ENCODE measurements at places on chromosomes 13 and 19. TPM values are rescaled to one million over a fixed set of nuclear protein-coding genes. Genes with fewer than 3 reads are reported as not detected.

The TLE6 gene
- 1.3 TPM for total RNA-seq

The GRIN2D gene
- total RNA-seq: 0.26 TPM

The KDELR1 gene
- 71.4 TPM for total RNA-seq

The TUBA3C gene
- total RNA-seq: not detected

The SLITRK1 gene
- total RNA-seq: 0.69 TPM

- DNase-seq: no peak
These were observed 84.0 kb downstream of the GPC5 start for GRCh38 chr13:91482427-91482826.

GRCh38 chr19:40411125-40411842 is 1.9 kb downstream of the PRX start:
- DNase-seq: no peak

DNA sequence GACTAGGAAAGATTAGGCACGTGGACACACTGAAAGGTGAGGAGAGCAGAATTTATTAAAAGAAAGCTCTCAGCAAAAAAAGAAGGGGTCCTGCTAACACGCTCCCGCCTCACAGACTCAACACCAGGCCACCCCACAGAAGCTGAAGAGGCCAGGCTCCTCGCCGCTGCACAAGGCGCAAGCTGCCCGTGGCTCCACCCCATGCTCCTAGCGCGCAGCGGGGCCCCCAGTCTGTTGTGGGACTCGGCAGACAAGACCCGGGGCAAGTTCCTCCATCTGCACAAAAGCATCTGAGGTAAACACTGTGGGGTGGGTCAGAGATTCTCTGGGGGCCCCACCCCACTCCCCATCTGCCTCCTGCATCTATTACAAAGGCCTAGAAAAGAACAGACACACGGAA is 1462.4 kb downstream of the EFNB2 start:
- DNase-seq: no peak

- DNase-seq: no peak
These were observed 30.7 kb downstream of the GATAD2A start for GRCh38 chr19:19436137-19436691.

DNA sequence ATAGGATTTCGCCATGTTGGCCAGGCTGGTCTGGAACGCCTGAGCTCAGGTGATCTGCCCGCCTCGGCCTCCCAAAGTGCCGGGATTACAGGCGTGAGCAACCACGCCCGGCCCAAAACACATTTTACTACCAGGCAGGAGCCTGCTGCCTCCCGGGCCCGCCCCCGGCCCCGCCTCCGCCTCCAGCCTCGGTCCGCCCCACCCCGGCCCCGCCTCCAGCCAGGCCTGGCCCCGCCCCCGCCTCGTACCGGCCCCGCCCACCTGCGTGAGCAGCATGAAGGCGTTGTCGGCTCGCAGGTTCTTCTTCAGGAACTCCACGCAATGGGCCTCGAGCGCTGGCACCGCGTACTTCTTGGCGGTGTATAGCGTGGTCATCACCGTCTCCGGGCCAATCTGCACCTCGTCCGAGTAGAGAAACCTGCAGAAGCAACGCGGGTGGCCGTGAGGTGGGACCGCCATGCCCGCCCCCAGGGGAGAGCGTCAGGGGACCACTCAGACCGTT is 22.7 kb downstream of the BTBD2 start:
- DNase-seq: no peak

DNA sequence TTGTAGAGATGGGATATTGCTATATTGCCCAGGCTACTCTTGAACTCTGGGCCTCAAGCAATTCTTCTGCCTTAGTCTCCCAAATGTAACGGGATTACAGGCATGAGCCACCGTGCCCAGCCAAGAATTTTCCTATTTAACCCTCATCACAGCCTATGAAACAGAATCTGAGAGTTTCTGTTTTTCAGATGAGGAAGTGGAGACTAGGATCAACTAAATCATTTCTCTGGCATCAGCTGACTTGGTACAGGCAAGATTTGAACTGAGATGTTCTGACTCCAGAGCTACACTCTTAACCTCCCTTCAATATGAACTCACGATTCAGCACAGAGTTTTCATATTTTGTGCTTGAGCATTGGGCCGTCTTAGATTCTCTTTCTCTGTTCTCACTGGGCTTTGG is 8.1 kb downstream of the ZNF460 start:
- no peak for DNase-seq

DNA sequence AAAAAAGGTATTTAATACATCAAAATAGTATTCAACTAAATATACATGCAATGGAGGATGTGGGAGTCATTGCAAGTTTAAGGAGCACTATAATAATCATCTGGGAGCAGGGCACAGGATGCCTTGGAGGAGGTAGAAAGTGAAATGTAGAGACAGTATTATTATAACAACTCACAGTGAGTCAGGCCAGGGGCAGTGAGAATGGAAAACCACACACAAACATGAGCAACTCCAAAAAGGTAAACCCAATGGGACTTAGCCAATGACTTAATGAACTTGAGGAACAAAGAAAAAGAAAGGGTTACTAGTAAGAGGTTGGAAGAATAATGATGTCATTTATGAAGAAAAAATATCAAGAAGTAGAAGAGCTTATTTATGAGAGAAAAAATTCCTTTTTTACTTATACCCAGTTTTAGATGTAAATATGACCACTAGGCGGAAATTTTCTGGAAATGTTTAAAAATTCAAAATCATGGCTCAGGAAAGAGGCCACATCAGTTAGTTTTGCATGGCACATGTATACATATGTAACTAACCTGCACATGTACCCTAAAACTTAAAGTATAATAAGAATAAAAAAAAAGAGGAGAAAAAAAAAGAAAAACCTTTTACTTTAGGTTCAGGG is 389.3 kb downstream of the SUCLA2 start:
- no peak for DNase-seq

- DNase-seq: no peak
These were observed 135.2 kb downstream of the PTPRS start for GRCh38 chr19:5205381-5205780.

Measured in pancreas (tissue), 10 donors.